ENCODE measurements at places on chromosomes 3 and 15. TPM values are rescaled to one million over a fixed set of nuclear protein-coding genes. Genes with fewer than 3 reads are reported as not detected.

DNA sequence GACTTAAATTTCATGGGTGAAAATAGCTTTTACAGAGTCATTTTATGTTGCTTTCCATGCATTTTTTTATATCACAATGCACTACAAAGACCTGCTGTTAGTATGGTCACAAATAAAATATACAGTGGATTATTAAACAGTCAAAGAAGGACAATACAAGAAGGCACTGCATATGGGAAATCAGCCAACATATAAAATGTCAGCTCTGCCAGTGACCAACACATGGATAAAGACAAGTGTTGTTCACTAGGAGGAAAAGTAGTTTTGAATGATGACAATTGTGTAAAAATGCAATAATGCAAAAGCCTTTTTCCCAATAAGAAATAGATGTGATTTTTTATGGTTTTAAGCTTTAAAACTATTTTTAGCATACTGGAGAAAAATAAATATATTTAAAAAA is 425.3 kb upstream of the CBLB start:
- no peak for DNase-seq

DNA sequence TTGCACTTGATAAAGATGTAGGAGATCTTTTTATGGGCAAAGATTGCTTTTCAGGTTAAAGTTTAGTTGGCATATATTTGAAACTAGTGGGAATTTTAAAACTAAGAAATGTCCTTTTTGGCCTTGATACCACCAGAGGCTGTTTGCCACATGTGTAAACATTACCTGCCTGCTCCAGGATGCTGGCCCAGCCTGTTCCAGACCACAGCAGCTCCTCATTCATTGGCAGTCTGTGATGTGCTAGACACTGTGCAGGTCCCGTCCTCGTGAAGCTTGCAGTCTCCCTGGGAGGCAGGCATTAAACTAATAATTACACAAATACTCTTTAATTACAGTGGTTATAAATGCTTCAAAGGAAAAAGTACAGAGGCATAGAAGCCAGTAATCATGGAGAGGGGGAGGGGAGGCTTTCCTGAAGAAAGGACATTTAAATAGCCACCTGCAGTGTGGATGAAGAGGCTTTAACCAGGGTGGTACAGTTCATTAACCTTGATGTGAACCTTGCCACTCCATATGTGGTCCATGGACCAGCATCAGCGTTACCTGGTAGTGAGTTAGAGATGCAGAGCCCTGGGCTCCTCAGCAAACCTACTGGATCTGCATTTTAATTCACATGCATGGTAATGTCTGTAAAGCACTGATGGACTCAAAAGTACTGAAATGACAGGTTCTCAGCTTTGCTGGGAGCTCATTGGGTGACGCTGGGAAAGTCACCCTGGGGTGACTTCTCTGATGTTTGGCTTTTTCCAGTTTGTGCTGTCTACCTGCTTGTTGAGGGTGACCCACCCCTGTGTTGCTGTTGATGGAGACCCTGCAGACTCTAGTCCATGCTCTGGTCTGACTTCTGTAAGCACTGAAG is 5.3 kb downstream of the ZNF710 start:
- DNase-seq: no peak

DNA sequence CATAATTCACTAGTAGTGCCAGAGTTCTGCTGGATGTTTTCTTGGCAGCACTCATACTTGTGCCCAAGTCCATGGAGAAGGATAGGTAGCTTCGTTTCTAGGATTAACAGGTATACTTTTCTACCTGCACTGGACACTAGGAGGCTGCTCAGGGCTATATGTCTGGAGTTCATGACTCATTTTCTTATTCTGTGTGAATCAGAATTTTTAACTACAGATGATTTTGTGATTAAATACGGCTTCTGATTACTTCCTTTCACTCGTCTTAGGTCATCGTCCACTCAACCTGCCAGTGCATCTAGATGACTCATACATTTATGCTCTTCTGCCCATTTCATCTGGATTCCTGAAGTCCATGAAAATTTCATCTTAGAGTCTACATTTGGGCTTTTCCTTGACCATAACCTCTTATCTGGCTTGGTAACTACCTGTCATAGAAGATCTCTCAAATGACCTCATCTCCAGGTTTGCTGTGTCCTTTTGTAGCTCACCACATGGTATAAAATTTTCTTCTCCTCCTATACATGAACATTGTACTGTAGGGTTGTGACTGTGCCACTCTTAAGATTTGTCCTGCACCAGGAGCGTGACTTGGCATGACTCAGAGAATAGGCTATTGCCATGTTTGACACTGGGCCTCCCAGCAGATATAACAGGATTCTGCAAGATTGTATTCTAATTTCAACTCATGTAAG is 66.7 kb upstream of the GCSAM start:
- peak; percentile 45 for DNase-seq

- no peak for DNase-seq
Measured at GRCh38 chr3:116037954-116038911, 407.1 kb downstream of the LSAMP start.

GRCh38 chr15:91622711-91623342 is 230.7 kb upstream of the SLCO3A1 start:
- DNase-seq: no peak

DNA sequence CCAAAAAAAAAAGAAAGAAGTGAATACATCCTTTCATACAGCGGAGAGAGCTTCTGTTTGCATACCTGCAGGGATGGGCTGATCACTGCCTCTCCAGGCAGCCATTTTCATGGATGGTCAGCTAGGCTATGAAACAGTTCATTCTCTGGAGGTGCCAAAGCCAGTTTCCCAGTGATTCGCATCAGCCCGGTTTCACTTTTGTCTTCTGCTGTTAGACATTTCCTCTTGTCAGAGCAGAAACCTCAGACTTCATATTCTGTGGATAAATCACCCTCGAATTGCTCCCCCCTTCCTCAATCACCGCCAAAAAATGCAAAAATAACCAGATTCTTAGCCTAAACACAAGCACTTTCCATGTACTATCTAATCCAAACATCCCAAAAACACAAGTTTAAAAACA is 225.6 kb downstream of the ADAMTS9 start:
- no peak for DNase-seq

Gene USF3
- total RNA-seq: 5.9 TPM

Gene VPS18
- total RNA-seq: 27.2 TPM
